ENCODE measurements at places on chromosomes 2 and 18.

DNA sequence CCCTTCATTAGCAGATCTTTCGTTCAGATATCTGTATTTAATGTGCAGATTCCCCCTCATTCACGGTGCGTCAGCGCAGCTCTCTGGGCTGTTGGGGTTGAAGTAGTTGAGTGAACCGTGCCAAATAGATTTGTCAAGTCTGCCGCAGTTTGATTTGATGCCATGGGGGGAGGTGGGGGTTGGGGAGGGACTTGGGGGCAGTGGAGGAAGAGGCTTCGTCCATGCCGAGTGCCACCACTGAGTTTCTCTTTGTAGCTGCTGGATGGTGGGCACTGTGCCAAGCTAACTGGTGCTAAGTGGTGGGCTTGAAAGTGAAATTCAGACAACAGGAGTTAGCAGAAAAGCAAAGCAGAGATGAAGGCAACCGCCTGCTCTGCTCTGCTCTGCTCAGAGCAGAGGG, 47.9 kb downstream of the NRP2 start:
- DNase-seq: no peak

GRCh38 chr2:118319271-118319684, 231.0 kb downstream of the INSIG2 start:
- no peak for DNase-seq

DNA sequence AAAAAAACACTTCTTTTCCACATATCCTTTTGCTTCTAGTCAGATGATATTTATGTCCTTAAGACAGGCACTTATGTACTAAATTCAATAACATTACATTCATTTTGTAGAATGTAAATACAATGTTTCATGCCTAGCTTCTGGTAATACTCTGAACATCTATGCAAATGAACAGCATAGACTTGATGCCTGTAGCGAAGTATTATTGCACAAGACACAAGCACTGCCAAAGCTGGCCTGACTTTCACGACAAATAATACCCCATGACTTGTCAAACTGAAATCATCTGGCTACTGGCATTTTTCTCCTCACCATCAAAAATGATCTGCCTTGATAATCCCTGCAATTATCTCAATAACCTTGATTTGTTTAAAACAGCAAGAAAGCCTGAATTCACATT, 101.3 kb downstream of the L3MBTL4 start:
- DNase-seq: no peak

DNA sequence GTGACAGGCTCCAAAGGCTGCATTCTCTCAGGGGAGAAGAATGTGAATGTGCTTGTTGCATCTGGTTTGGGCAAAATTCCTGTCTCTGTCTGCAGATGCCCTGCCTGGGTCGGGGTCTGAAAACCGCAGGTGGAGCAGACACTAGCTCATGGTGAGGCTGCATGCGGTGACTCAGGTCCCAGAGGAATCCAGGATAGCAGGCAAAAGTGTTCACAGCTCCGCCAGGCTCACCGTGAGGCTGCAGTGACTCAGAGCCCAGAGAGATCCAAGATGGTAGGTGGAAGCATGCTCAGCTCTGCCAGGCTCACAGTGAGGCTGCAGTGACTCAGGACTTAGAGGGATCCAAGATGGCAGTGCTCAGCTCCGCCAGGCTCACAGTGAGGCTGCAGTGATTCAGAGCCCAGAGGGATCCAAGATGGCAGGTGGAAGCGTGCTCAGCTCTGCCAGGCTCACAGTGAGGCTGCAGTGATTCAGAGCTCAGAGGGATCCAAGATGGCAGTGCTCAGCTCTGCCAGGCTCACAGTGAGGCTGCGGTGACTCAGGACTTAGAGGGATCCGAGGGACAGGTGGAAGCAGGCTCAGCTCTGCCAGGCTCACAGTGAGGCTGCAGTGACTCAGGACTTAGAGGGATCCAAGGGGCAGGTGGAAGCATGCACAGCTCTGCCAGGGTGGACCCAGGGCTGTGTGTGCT, 200.5 kb downstream of the ACKR3 start:
- DNase-seq: peak; percentile 90

GRCh38 chr2:98776136-98776535, 45.2 kb upstream of the MGAT4A start:
- no peak for DNase-seq

DNA sequence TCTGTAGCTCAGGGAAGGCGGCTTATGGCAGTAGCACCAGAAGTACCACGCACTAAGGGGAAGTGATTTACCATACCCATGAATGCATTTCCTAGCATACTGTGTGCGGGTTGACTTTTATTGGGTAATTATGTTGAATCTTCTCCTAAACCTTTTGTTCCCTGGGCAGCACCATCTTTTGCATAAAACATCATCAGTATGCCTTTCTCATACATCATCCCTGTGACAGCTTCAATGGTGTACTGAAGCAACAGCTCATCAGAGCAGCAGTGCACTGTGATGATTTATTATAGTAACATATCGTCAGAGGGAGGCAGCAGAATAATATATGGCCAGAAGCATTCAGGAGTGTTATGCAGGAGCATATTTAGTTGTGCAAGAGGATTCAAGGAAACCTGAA, 204.9 kb downstream of the CDH7 start:
- no peak for DNase-seq

- no peak for DNase-seq
These were observed 119.4 kb downstream of the TMEM18 start for GRCh38 chr2:557635-558301.

DNA sequence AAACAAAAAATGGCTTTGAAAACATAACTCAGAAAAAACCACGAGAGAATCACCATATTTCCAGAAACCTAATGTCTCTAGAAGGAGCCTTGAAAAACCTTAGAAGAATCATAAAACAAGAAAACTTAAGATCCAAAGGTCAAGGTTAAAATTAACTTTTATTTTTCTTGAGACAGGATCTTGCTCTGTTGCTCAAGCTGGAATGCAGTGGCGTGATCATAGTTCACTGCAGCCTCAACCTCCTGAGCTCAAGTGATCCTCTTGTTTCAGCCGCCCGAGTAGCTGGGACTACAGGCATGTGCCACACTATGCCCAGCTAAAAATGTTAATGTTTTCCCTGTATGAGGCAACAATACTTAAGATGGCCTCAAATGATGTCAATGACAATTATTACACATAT, 254.2 kb upstream of the SESTD1 start:
- no peak for DNase-seq

DNA sequence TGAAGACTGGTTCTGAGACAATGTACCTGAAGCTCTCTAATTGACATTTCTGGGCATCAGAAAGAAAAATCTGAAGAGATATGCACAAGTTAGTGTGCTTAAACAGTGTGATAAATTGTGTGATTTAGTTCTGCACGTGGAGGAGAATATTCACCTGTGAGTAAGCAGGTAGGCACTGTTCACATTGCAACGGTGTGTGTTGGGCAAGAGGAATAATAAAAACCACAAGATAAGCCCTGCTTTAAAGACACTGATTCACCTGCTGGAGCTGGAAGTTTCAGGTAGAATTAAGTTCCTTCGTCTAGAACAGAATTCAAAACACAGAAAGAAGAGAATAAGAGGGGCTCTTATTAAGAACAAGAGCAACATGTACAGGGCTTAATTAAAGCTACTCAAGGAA, 864.3 kb upstream of the SOX11 start:
- DNase-seq: no peak

DNA sequence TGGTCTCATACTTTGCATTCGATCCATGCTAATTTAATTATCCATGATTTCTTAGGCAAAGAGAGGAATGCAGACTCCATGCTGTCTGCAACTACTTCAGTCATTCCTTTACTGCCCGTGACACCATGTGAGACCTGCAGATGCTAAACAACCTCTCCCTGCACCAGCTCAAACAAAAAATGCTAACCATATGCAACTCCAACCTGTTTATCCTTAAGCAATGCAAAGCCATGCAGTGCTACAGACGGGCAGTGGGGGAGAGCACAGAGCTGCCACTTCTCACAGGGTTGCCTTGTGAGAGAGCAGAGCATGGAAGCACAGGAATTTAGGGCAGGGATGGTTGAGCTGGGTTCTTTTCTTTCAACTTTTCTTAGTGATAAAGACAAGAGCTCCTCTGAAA, 74.9 kb upstream of the KLHL14 start:
- no peak for DNase-seq

DNA sequence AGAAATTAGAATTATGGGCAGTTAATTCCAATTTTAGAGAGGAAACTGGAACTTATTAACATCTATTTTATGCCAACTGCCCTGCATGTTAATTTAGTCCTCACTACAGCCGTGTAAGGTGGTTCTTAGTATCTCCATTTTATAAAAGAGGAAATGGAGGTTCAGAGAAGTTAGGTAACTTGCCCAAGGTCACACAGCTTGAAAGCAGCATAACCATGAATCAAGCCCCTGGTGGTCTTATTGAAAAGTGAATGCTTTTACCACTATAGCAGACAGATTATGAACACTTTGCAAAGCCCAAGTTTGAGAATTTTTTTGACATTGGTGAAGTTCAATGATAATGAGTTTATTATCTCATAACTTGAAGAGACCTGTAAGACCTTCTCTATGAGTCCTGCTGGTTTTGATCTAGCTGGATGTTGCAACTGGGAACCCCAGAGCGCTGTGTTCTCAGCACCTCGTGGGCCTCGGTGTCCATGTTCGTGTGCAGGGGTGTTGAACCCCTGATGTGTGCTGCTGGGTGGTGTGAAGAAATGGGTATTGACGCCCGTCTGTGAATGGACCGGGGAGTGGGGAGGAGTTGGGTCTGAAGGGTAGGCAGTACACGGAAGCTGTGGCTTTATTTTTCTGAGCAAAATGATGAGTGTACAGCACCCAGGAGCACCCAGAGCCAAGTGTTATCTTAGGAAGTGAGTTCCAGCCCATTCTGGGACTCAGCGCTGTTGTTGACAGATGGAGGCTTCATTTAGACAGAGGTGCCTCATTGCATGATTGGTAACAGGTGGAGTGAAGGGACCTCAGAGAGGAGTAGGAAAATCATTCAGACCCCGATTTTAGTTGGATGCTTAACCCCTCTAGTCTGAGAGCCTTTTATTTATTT, 9.7 kb downstream of the GREB1 start:
- DNase-seq: no peak

- DNase-seq: no peak
These were observed 38.6 kb downstream of the PTPRM start for GRCh38 chr18:7605705-7606104.

DNA sequence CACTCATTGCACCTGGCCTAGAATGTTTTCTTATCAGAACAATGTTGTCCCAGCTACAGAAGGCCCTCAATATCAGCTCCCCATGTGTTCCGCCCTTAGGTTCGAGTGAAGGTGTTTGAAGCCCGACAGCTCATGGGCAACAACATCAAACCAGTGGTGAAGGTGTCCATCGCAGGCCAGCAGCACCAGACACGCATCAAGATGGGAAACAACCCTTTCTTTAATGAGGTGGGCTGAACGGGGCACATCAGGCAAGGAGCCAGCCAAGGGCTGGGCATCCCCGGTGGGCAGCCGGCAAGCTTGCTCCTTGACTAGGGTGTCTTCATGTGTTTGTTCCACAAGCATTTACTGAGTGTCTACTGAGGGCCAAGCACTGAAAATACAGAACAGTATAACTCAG, 9.2 kb downstream of the FER1L5 start:
- no peak for DNase-seq
